ENCODE measurements at places on chromosomes 4 and X.

GRCh38 chr4:6573986-6574746 is 823 bp upstream of the MAN2B2 start:
- DNase-seq = no peak

GRCh38 chr4:1207157-1207470 is 34.7 kb upstream of the SPON2 start:
- no peak for DNase-seq

DNA sequence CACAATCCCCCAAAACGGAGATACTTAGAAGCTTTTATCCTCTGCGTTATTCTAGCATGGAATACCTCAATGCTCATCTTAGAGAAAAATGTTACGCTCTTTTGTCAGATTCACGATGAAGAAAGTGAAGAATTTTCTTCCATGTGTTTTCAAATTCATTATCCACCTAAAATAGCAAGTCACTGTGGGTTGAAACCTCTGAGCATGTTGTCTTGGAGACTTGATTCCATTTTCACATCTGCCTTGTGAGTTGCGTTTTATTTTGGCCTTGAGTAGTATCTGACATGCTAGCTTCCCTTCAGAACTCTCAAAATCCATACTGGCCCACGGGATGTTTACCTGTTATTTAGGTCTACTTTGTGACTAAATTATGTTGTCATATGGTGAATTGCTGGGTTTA is 66.3 kb downstream of the C4orf46 start:
- no peak for DNase-seq

- DNase-seq = no peak
These were observed 45.5 kb downstream of the PPP1R2C start for GRCh38 chrX:42732506-42732905.

DNA sequence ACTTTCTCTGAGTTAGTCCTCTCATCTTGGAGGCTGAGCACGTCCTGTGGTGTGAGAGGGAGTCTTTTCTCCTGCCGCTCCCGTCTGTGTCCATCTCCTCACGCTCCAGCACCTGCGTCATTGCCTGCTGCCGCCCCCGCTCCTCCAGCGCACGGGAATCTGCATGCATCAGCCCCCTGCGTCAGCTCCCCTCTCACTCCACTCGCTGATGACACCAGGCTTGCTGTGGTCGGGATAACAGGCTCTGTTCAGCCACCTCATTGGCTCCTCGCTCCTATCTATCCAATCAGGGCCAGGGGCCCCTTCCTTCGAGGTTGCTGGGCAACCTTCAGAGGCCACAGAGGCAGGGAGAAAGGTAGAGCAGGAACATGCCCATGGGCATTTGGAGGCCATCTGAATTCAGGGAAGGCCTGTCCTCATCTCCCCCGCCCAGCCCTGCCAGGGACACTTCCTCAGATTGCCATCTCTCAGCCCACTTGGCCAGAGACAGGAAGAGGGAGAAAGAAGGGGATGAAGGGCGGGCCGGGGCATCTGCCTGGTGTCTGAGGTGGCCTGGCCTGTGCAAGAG is 9.3 kb downstream of the ZNF185 start:
- peak; percentile 13 for DNase-seq

Measured in activated CD4-positive, alpha-beta T cell treated with anti-CD3 and anti-CD28 coated beads for 48 hours (primary cell).